Thoracic aorta (tissue), 2 donors: ENCODE measurements at places on chromosomes 5 and 9.

DNA sequence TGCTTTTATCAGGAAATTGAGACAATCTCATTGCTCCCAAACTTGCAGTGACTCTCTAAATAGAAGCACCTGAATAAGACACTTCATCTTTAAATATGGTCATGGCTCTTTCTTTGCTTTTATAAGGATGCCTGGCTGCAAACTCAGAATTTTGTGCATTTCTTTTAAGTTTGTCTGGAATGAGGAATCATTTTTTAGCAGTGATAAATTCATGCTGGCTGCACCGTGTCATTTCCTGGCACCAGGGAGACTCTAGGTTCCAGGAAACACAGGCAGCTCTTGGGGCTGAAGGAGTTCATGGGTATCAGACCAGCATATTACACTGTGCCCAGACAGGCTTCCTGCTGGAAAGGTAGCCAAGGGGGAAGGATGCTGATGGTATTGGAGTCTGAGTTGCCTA, 109.9 kb downstream of the NUDT12 start:
- H3K36me3 ChIP-seq: no peaks in the 10 kb centered on the region
- peaks cover 14% of the 10 kb centered on the region for H3K4me1 ChIP-seq
- H3K27me3 ChIP-seq: no peaks in the 10 kb centered on the region
- H3K27ac ChIP-seq: no peak overlapping the region
- H3K4me3 ChIP-seq: no peak overlapping the region
- DNase-seq: no peak

GRCh38 chr9:124137944-124138335, 119.8 kb upstream of the NEK6 start:
- H3K4me1 ChIP-seq: no peaks in the 10 kb centered on the region
- no peaks in the 10 kb centered on the region for H3K27me3 ChIP-seq
- H3K4me3 ChIP-seq: no peak overlapping the region
- no peak for DNase-seq
- no peak overlapping the region for H3K27ac ChIP-seq

- DNase-seq: no peak
- H3K27me3 ChIP-seq: no peaks in the 10 kb centered on the region
- no peak overlapping the region for H3K4me3 ChIP-seq
- no peaks in the 10 kb centered on the region for H3K36me3 ChIP-seq
- no peak overlapping the region for H3K27ac ChIP-seq
- no peaks in the 10 kb centered on the region for H3K4me1 ChIP-seq
Observed at GRCh38 chr9:89448381-89448780, 49.5 kb downstream of the SEMA4D start.

- H3K4me1 ChIP-seq: no peaks in the 10 kb centered on the region
- H3K27me3 ChIP-seq: no peaks in the 10 kb centered on the region
- no peak overlapping the region for H3K27ac ChIP-seq
- no peaks in the 10 kb centered on the region for H3K36me3 ChIP-seq
- no peak for DNase-seq
Observed at GRCh38 chr5:173547579-173547978, 68.9 kb downstream of the BOD1 start.

- no peak for DNase-seq
- no peaks in the 10 kb centered on the region for H3K27me3 ChIP-seq
- H3K4me1 ChIP-seq: peaks cover 29% of the 10 kb centered on the region
- no peak overlapping the region for H3K4me3 ChIP-seq
Observed at GRCh38 chr5:142837081-142837725, 67.0 kb downstream of the ARHGAP26 start.

DNA sequence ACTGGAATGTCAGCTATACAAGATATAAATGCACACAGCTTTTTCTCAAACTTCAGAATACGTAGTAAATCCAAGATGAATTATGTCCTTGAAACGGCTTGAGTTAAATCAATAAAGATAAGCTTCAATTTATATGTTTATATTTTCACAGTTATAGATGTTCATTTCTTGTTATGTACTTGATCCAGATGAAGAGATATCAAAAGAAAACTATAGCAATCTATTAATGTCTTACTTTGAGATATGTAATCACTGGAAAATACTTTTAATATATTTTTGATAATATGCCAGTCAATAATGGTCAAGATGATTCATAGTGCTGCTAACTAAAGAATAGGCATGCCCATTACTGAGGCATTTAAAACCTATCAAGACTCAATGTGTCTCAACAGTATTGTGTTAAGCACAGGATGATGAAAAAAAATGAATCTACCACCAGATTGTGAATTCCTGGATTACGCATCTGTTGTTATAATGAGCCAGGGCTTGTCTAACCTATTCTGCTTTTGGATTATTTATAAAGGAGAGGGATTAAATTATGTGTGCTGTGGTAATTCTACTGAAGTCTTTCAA, 372.6 kb upstream of the PRR16 start:
- no peaks in the 10 kb centered on the region for H3K4me1 ChIP-seq
- H3K27me3 ChIP-seq: no peaks in the 10 kb centered on the region
- H3K27ac ChIP-seq: no peak overlapping the region
- no peaks in the 10 kb centered on the region for H3K36me3 ChIP-seq
- H3K4me3 ChIP-seq: no peak overlapping the region

GRCh38 chr5:137778772-137779564, 24.8 kb upstream of the HNRNPA0 start:
- no peak overlapping the region for H3K4me3 ChIP-seq
- no peaks in the 10 kb centered on the region for H3K27me3 ChIP-seq
- no peak overlapping the region for H3K27ac ChIP-seq
- H3K36me3 ChIP-seq: no peaks in the 10 kb centered on the region

DNA sequence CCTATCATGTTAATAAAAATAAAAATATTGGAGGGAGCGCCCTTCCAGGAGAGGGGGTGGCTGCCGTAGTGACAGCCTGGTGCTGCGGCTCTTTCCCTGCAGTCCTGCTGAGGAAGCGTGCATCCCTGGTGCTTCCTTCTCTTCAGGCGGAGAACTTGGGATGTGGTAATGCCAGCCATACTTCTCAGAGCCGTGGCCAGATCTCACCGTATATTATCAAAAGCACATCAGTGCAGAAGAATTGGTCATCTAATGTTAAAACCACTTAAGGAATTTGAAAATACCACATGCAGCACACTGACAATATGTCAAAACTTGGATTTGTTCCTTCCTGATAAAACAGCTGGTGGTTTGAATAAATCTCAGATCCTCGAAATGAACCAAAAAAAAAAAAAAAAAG, 17.7 kb downstream of the C9orf40 start:
- no peaks in the 10 kb centered on the region for H3K36me3 ChIP-seq
- no peak overlapping the region for H3K4me3 ChIP-seq
- H3K27me3 ChIP-seq: no peaks in the 10 kb centered on the region
- no peaks in the 10 kb centered on the region for H3K4me1 ChIP-seq

DNA sequence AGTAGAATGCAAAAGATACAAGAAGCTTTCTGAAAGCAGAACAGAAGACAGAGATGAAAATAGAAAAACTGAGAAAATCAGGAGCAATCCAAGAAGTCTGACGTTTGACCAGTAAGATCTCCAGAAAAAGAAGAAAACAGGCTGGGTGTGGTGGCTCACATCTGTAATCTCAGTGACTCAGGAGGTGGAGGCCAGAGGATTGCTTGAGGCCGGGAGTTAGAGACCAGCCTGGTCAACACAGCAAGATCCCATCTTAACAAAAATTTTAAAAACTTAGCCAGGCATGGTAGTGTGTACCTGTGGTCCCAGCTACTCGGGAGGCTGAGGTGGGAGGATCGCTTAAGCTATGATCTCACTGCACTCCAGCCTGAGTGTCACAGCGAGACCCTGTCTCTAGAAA, 15.9 kb downstream of the RETREG1 start:
- no peaks in the 10 kb centered on the region for H3K4me1 ChIP-seq
- no peaks in the 10 kb centered on the region for H3K27me3 ChIP-seq
- H3K36me3 ChIP-seq: no peaks in the 10 kb centered on the region
- no peak for DNase-seq
- no peak overlapping the region for H3K4me3 ChIP-seq
- no peak overlapping the region for H3K27ac ChIP-seq
